ENCODE measurements at places on chromosomes 6 and 20.
A peak's percentile ranks its signal among the peaks of the same experiment; 100 is the strongest.

- DNase-seq: no peak
Measured at GRCh38 chr6:3297006-3297405, 38.3 kb downstream of the PSMG4 start.

DNA sequence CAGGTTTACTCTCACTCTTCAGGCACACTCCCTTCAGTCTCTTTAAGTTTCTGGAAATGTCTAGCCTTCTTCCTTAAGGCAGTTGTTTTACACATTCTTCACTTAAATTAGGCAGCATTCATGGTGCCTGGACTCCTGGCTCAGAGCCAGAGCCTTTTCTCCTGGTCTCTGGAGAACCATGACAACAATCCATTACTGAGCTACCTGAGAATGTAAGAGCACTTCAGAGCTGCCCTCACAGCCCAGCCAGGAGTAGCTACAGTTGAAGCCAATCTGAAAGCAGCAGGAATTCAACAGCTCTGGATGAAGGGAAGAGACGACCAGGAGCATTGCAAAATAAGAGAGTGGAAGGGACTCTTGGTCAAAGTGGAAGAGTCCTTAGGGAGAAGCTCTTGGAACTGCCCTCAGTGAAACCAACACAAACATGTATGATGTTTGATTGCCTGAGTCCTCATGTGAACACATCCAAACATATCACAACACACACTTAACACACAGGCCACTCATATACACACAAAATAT lies 416.8 kb upstream of the SPTLC3 start:
- DNase-seq: no peak

DNA sequence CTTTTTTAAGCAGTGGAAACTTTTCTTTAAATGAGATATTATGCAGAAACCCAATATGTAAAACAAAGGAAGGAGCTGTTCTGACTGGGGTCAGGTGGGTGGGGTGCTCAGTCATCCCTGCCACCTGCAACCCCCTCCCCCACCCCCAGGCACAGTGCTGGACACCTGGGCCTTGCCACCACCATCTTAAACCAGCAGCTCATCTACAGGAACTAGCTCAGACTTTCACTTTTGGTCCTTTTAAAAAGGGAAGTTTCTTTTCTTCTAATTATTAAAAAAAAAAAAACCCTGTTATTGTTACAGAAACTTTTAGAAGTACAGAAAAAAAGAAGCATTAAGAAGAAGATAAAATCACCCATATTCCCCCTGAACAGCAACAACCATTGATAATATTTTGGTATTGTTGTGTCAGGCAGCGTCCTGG lies 37.1 kb downstream of the PPP1R16B start:
- DNase-seq: no peak

- DNase-seq: no peak
Measured at GRCh38 chr6:19121521-19121920, 715.6 kb upstream of the ID4 start.

DNA sequence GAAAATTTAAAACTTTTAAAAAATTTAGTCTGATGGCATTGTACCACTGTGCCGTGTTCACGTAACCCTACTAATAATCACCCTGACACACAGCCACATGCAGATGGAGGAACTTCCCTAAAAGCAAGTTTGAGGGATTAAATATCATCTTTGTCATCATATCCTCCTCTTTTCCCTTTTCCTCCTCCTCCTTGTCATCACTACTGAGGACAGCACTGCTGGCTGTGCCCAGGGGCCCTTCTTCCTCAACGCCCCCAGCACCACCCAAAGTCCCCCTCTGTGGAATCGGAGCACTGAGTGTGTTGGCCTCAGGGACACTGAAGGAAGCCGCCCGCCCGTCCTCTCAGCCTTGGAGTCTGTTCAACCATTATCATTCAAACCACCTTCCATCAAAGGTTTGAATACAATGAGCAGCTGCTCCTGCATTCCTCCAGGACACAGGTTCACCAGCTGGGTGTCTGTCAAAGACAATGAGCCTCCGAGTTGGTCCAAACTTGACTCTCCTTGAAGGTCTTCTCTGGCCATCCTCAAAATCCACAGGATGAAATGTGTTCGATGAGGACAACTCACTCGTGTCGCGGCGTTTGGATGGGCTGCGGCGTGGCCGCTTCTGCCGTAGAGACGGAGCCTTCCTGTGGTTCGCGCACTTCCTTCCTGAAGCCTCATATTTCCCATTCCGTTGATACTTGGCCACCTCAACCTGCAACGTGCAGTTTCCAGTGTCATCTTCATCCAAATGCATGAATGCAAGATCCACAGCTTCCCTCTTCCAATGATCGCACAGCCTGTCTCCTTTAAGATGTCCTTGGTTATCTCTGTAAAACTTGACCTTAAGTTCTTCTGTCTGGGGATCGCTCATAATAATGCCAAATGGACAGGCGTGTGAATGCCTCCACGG lies 23.3 kb downstream of the NQO2 start:
- no peak for DNase-seq

DNA sequence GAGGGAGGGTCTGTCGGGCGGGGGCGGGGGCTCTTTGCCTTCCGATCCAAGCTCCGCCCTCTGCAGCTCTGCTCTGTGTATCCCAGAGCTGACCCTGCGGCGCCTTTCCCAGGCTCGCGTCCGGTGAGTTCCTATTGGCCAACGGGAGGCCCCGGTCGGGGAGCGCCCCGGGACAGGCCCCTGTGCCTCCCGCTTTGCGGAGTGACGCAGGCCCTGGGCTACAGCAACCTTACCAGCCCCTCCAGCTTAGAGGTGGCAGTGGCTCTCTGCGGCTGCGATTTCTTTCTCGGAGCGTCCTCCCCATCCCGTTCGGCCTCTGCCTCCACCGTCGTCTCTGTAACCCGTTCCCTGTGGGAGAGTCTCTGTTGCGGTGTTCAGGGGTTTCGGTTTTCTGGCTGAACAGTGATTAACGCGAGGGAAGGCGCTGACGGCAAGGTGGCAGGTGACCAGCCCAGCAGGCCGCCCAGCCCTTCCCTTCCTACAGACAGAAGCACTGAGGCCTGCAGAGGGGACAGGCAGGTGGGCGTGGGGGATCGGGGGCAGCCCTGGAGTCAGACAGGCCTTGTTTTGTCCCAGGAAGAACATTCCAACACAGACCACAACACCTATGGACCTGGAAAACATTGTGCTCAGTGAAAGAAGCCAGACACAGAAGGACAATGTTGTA lies 18.1 kb upstream of the CEBPB start:
- peak; percentile 89 for DNase-seq

DNA sequence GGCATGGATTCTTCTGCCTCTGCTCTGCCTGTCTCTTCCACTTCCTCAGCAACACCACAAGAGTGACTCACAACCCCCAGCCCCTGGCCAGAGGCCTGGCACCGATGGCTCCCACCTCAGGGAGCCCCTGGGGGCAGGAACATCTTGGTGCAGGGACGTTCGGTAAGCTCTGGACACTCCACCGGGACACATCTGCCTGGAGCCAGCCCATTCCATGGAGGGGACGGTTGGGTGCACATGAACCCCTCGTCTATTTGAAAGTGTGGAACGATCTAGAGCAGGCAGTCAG lies 246.5 kb downstream of the ERMARD start:
- no peak for DNase-seq

- DNase-seq: no peak
Measured at GRCh38 chr6:161261325-161261724, 12.5 kb downstream of the AGPAT4 start.

- DNase-seq: peak; percentile 47
Measured at GRCh38 chr6:106275692-106276091, 49.9 kb downstream of the ATG5 start.

GRCh38 chr6:135831016-135831415 lies 20.5 kb upstream of the PDE7B start:
- DNase-seq: no peak

DNA sequence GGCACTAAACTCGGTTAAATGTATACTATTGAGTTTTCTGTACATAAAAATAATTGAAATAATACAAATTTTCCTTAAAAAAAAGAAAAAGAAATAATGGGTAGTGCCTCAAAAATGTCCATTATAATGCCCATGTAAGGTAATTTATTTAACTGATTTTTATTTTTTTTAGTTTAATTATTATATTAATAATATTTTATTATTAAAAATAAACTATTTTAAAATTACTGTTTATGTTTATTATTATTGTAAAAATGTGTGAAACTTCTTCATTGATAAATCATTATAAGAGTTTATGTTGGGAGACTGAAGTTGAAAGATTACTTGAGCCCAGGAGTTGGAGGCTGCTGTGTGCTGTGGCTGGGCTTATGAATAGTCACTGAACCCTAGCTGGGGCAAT lies 925.5 kb upstream of the EPHA7 start:
- DNase-seq: no peak

GRCh38 chr6:30463242-30463641 lies 26.1 kb upstream of the HLA-E start:
- DNase-seq: no peak

GRCh38 chr6:14406614-14407331 lies 289.2 kb downstream of the CD83 start:
- DNase-seq: no peak

GRCh38 chr6:168216751-168217191 lies 102.8 kb downstream of the DACT2 start:
- DNase-seq: no peak

- no peak for DNase-seq
Measured at GRCh38 chr6:83459663-83460062, 28.8 kb upstream of the ME1 start.

GRCh38 chr20:32574296-32575226 lies 10.6 kb downstream of the NOL4L start:
- DNase-seq: peak; percentile 87

GRCh38 chr6:124495665-124496190 lies 466.5 kb upstream of the RNF217 start:
- no peak for DNase-seq

DNA sequence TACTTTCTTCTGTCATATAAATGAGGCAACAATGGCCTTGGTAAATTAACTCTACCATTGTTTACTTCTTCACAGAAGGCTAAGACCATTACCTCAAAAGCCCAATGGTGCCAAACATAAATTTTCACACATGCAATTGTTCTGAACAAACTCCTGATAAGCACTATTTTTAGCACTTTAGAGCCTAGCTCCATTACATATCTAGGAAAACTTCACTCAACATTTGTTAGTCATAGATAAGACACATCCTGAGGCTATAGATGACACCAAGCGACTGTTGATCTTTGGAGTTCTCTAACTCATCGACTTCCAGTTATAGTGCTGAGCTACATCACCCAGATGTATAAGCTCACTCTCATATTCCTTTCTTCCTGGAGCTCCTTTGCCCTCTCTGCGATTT lies 245.9 kb downstream of the EYS start:
- DNase-seq: no peak

DNA sequence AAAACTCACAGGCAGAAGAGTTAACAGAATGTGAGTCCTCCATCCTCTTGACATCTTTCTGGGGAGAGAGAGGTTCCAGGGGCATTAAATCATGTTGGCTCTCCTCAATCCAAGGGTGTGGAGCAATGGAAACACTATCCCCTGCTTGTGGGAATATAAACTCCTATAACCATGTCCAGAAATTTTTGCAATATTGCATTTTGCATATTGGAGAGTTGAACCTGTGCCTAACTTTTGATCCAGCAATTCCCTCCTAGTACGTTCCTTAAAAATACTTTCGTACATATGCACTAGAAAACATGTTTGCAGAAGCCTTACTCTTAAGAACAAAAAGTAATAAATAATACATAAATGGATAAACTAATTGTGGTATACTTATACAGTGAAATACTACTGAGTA lies 56.3 kb upstream of the FAM184A start:
- DNase-seq: no peak

GRCh38 chr6:108755257-108756240 lies 92.7 kb upstream of the ARMC2 start:
- peak; percentile 33 for DNase-seq

DNA sequence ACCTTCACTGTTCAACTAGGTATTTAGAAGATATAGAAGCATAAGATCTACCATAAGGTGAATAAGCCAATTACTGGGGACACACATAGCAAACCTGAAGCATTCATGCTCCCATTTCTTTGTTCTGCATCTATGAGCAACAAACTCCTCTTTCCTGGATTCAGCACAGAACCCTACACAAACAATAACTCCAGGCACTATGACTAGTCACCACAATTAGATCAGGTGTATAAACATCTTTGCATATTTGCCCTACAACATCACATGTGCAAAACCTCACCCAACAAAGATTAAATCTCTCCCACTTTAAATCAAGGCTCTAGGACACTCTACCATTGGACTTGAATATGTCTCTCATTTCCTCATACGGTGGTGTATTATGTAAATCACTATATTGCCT lies 652.3 kb downstream of the EPHA7 start:
- DNase-seq: no peak

GRCh38 chr6:16930432-16930831 lies 169.2 kb upstream of the ATXN1 start:
- no peak for DNase-seq

DNA sequence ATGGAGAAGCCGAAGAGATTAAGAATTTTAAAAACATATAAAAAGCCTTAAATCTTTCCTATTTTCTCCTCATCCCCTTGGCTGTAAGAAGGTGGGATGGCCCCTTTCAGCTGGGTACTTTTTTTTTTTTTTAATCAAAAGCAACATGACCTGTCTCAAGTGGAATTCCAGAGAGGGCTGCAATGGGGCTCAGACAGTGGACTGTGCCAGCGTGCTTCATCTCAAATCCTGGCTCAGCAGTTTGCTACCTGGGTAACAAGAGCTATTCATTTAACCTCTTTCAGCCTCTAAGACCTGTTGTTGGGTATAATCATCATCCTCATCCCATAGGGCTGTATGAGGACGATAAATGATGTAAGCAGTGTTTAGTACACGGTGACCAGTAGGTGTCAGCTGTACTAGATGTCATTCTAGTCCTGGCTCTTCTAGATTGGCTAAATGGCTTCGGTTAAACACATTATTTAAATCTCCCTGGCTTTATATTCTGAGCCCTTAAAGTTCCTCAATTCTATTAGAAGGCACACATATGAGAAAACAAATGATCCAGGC lies 6.9 kb upstream of the PPP1R3G start:
- no peak for DNase-seq

GRCh38 chr20:40763646-40764295 lies 74.7 kb upstream of the MAFB start:
- peak; percentile 45 for DNase-seq

- no peak for DNase-seq
Measured at GRCh38 chr6:9984607-9985006, 430.3 kb downstream of the TFAP2A start.

GRCh38 chr20:14800707-14801425 lies 463.5 kb upstream of the FLRT3 start:
- DNase-seq: no peak

All from AG08396 (cell line).